ENCODE measurements at places on chromosomes 13 and 19.

DNA sequence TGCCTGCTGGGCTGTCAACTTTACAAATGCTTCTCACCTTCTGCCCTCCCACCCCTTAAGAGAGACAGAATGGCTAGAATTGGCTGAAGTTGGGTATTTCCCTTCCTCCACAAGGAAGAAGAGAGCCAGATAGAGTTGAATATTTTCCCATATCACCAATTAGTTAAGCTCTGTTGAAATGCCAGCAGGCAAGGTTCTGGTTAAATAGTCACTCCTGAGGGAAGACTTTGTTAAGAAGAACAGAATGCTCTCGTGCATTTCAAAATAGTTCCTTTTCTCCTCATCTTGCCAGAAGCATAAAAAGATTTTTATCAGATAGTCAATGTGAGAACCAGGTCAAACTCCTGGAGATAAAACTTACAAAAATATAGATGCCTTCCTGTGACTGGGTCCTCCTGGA lies 2857.0 kb upstream of the PCDH20 start:
- no peaks in the 10 kb centered on the region for H3K4me1 ChIP-seq
- no peak overlapping the region for H3K27ac ChIP-seq
- H3K36me3 ChIP-seq: no peaks in the 10 kb centered on the region
- H3K27me3 ChIP-seq: no peaks in the 10 kb centered on the region

DNA sequence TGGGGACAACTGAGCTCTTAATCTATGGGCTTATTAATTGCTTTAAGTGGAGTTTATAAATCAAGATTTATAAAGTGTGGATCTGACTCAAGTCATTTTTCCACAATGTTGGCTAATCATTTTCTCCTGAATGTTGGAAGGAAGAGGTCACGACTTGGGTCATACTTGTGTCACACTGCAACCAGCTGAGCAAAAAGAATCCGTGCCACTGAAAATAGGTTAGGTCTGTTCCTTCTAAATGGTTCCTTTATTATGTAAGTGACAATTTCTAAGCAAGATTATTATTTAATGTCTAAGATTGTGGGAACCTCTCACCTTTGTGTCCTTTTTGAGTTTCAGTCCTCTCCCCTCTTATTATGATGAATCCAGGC lies 178.6 kb downstream of the SHISA2 start:
- peak overlapping the region; percentile 3 for H3K4me3 ChIP-seq
- H3K27me3 ChIP-seq: peaks cover 2% of the 10 kb centered on the region
- DNase-seq: no peak
- no peak overlapping the region for H3K27ac ChIP-seq
- H3K4me1 ChIP-seq: peaks cover 55% of the 10 kb centered on the region
- H3K36me3 ChIP-seq: peaks cover 14% of the 10 kb centered on the region

GRCh38 chr13:69755101-69755500 lies 352.5 kb upstream of the ATXN8OS start:
- no peak for DNase-seq
- no peaks in the 10 kb centered on the region for H3K27me3 ChIP-seq

DNA sequence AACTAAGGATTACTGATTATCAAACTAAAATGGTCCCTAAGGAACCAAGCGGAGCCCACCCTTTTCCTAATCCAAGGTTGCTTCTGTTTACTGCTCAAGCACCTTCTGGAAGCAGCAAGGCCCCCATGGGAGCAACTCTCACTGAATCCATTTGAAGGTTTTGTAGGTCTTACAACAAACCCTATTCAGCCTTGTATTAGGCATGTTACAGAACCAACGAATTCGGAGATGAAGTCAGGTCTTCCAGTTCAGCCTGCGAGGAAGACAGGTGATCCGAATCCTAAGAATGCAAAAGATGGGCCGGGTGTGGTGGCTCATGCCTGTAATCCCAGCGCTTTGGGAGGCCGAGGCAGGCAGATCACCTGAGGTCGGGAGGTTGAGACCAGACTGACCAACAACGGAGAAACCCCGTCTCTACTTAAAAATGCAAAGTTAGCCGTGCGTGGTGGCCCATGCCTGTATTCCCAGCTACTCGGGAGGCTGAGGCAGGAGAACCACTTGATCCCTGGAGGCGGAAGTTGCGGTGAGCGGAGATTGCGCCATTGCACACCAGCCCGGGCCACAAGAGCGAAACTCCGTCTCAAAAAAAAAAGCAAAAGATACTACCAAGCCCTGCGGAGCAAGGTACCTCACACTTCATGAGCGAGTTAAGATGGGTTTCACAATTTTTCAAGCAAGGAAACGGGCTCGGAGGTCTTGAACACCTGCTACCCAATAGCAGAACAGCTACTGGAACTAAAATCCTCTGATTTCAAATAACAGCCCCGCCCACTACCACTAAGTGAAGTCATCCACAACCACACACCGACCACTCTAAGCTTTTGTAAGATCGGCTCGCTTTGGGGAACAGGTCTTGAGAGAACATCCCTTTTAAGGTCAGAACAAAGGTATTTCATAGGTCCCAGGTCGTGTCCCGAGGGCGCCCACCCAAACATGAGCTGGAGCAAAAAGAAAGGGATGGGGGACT lies 609 bp downstream of the ZAR1L start:
- no peaks in the 10 kb centered on the region for H3K27me3 ChIP-seq
- H3K36me3 ChIP-seq: peaks cover 15% of the 10 kb centered on the region
- peak overlapping the region; percentile 96 for H3K4me3 ChIP-seq
- H3K4me1 ChIP-seq: peaks cover 31% of the 10 kb centered on the region
- peak; percentile 44 for DNase-seq
- H3K27ac ChIP-seq: peak overlapping the region; percentile 100

- H3K27me3 ChIP-seq: peaks cover 4% of the 10 kb centered on the region
- H3K27ac ChIP-seq: no peak overlapping the region
- DNase-seq: no peak
- H3K4me3 ChIP-seq: no peak overlapping the region
- no peaks in the 10 kb centered on the region for H3K4me1 ChIP-seq
Observed at GRCh38 chr13:26247011-26247410, 6.9 kb upstream of the CDK8 start.

GRCh38 chr13:75717525-75717924 lies 81.4 kb downstream of the LMO7 start:
- no peak overlapping the region for H3K4me3 ChIP-seq
- DNase-seq: no peak
- no peaks in the 10 kb centered on the region for H3K27me3 ChIP-seq
- H3K27ac ChIP-seq: no peak overlapping the region
- peaks cover 8% of the 10 kb centered on the region for H3K4me1 ChIP-seq

DNA sequence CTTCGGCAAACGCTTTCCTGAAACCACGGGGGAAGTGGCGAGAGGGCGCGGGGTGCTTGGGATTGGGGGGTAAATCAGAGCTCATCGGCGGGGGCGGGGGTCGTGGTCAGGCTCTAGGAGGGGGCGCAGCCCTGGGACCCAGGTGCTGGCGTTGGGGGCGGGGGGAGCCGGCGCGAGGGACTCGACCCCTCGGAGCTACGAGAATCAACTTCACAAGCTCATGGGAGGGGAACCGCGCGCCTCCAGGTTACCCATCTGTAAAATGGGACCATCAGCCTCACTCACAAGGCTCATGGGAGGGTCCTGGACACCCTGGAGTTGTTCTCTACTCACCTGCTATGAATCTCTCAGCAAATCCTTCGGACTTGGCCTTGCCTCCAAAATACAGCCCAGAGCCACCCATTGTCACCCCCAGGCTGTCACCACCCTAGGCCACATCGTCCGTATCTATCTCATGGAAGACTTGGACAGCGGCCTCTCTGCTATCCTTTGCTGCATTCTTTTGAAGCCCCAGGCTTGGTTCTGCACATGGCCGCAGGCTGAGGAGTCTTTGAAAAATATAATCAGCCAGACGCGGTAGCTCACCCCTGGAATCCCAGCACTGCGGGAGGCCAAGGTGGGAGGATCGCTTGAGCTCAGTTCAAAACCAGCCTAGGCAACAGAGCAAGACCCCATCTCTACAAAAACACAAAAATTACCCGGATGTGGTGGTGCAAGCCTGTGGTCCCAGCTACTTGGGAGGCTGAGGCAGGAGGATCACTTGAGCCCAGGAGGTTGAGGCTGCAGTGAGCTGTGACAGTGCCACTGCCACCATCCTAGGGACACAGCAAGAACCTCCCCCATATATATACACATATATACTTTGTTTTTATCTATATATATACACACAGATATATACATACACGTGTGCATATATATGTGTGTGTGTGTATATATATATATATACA lies 939 bp upstream of the RANBP3 start:
- peak overlapping the region; percentile 98 for H3K4me3 ChIP-seq
- H3K27ac ChIP-seq: peak overlapping the region; percentile 90
- no peak for DNase-seq
- no peaks in the 10 kb centered on the region for H3K27me3 ChIP-seq

DNA sequence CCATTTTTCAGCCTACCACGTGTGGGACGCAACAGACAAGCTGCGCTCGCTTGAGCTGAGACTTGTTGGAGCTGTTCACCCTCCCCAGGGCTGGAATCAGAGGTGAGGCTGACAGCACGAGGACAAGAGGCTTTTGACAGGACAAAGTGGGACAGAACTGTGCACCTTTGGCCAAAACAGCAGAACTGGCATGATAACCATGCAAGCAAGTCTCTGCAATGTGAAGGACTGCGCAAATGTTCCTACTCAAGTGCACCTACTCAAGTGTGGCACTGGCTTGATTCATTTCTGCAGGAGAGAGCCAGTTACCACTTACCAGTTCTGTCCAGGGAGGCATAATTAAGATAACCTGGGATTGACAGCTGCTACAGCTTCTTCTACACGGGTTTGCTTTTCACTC lies 62.2 kb upstream of the TM9SF2 start:
- no peaks in the 10 kb centered on the region for H3K36me3 ChIP-seq
- peaks cover 44% of the 10 kb centered on the region for H3K4me1 ChIP-seq
- peaks cover 24% of the 10 kb centered on the region for H3K27me3 ChIP-seq
- DNase-seq: no peak

- peaks cover 30% of the 10 kb centered on the region for H3K36me3 ChIP-seq
- DNase-seq: no peak
- H3K27ac ChIP-seq: no peak overlapping the region
- H3K27me3 ChIP-seq: no peaks in the 10 kb centered on the region
Observed at GRCh38 chr19:32603961-32604360, 23.0 kb downstream of the PDCD5 start.

- DNase-seq: no peak
- peaks cover 85% of the 10 kb centered on the region for H3K36me3 ChIP-seq
- H3K4me1 ChIP-seq: peaks cover 8% of the 10 kb centered on the region
Observed at GRCh38 chr13:48068036-48068435, 26.9 kb downstream of the MED4 start.

GRCh38 chr13:94346261-94347019 lies 133.0 kb downstream of the DCT start:
- H3K4me1 ChIP-seq: peaks cover 16% of the 10 kb centered on the region
- H3K27me3 ChIP-seq: no peaks in the 10 kb centered on the region
- no peak overlapping the region for H3K4me3 ChIP-seq
- H3K27ac ChIP-seq: peak overlapping the region; percentile 14
- H3K36me3 ChIP-seq: no peaks in the 10 kb centered on the region

GRCh38 chr19:51743405-51743804 lies 8.3 kb downstream of the FPR1 start:
- no peaks in the 10 kb centered on the region for H3K36me3 ChIP-seq
- no peaks in the 10 kb centered on the region for H3K4me1 ChIP-seq
- no peak overlapping the region for H3K27ac ChIP-seq
- DNase-seq: no peak
- H3K4me3 ChIP-seq: no peak overlapping the region
- no peaks in the 10 kb centered on the region for H3K27me3 ChIP-seq

DNA sequence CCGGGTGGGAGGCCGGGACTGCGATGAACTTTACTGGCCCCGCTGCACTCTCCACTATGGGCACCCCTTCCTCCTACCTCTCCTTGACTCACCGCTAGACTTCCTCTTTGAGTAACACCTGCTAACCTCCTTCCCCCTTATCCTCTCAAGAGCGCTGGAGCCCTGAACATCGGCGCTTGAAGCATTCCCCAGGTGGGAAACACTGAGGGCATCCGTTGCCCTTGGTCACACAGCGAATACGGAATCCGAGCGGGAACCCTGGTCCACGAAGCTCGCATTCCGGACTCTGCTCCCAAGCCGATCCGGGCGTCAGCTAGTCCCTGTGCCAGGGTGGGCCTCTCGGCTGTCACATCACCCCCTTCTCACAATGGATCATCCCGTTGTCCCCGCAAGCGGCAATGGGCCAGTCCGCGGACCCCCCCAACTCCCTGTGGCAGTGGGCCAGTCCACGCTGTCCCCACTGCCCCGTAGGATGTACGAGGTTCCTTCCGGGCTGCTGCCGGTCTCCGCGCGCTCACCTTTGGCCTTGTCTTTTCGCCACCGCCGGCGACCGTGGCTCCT lies 4.2 kb downstream of the LIPE start:
- H3K27me3 ChIP-seq: no peaks in the 10 kb centered on the region
- H3K4me1 ChIP-seq: peaks cover 33% of the 10 kb centered on the region
- H3K36me3 ChIP-seq: peaks cover 6% of the 10 kb centered on the region
- DNase-seq: no peak
- H3K27ac ChIP-seq: peak overlapping the region; percentile 89

DNA sequence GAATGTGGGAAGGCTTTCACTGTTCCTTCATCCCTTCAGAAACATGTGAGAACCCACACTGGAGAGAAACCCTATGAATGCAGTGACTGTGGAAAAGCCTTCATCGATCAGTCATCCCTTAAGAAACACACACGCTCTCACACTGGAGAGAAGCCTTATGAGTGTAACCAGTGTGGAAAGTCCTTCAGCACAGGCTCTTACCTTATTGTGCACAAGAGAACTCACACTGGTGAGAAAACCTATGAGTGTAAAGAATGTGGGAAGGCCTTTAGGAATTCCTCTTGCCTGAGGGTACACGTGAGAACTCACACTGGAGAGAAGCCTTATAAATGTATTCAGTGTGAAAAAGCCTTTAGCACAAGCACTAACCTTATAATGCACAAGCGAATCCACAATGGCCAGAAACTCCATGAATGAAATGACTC lies 18.6 kb downstream of the ZNF177 start:
- no peak overlapping the region for H3K4me3 ChIP-seq
- no peak overlapping the region for H3K27ac ChIP-seq
- H3K4me1 ChIP-seq: no peaks in the 10 kb centered on the region
- DNase-seq: no peak

DNA sequence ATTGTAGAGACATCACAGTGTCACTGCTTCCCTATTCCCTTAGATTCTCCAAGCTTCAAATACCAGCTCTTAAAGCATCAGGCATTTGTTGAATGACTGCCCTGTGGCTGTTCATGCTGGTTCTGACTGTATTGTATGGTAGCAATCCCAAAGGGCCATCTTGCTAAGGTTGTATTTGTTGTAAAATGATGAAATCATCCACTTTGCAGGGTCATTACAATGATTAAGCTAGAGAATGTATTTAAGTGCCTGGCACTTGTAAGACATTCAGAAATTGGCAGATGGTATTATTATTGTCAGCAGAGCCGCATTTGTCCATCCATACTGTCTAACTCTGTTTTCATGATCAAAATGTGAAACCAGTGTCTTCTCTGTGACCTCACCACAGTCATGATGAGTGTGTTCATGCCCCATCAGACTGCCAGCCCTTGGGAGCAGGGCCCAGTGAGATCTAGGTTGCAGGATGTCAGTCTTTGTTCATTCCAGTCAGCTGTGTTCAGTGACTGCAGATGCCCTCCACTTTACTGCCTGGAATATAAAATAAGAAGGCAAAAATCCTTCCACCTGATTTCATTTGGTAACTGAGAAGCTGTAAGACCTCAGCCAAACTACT lies 86.1 kb downstream of the DHRS12 start:
- H3K36me3 ChIP-seq: peaks cover 6% of the 10 kb centered on the region
- H3K4me3 ChIP-seq: no peak overlapping the region
- no peak overlapping the region for H3K27ac ChIP-seq
- no peak for DNase-seq
- peaks cover 2% of the 10 kb centered on the region for H3K4me1 ChIP-seq
- no peaks in the 10 kb centered on the region for H3K27me3 ChIP-seq

GRCh38 chr19:46604781-46605355 lies 3.7 kb downstream of the CALM3 start:
- no peak for DNase-seq
- peaks cover 25% of the 10 kb centered on the region for H3K4me1 ChIP-seq
- H3K4me3 ChIP-seq: no peak overlapping the region
- H3K27ac ChIP-seq: no peak overlapping the region
- no peaks in the 10 kb centered on the region for H3K27me3 ChIP-seq
